ENCODE measurements at places on chromosomes 6 and 20. TPM values are rescaled to one million over a fixed set of nuclear protein-coding genes. Genes with fewer than 3 reads are reported as not detected.

The F13A1 gene
- not detected for total RNA-seq

The SIRPB2 gene
- total RNA-seq, result not detected

DNA sequence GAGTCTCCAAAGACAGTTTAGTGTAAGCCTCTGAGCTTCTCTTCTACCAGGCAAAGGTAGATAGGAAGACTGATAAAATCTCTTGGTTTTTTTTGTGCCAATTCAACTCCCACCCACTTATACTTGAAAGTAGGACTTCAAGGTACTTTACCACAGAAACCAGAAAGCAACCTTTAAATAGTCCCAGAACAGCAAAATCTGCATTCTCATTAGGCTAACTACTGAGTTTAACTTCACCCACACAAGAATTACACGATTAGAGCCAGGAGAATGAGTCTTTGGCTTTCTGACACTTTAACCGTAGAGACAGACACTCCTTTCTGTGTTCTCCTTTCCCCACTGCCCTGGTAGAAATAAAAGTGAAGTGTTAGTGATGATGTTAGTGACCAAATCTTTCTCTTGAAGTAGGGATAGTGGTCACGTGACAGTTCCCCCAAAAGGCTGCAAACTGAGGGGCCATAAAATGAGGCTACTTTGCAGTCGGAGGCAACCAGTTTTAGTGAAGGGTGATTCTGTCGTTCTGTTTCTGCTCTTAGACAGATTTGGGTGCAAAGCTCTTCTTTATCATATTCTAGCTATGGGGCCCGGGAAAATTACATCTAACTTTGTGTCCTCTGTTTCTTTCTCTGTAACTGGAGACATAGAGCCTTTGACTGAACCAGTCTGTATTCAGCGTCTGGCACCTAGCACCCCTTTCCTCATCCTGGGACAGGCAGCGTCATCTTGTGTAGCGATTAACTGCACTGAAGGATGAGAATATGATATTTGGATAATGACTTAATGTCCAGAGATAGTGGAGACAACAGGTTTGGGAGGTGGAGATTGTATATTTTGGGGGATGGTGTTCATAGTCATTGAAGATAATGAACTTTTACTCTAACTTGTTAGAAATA lies 206.4 kb upstream of the CITED2 start:
- no peaks in the 10 kb centered on the region for H3K36me3 ChIP-seq
- peak overlapping the region; percentile 38 for H3K4me3 ChIP-seq
- no peak for DNase-seq
- H3K27me3 ChIP-seq, result peaks cover 20% of the 10 kb centered on the region
- no peak overlapping the region for H3K27ac ChIP-seq

DNA sequence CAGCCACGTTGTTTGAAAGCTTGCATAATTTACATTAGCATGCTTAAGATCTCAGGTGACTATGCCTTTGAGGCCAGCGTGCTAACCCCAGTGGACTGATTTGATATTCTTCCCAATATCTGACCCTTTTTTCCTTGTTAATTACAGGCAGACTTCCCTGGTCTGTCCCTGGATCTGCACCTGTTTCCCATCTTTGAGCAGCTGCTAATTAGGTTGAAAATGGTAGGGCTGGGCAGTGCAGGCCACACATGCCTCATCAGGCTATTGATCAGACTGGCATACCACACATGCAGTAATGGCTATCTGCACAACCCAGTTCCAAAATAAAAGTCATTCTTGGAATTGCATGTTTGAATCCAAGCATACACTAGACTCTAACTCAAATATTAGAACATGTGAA lies 164.3 kb upstream of the TFAP2D start:
- no peak for DNase-seq
- no peaks in the 10 kb centered on the region for H3K36me3 ChIP-seq
- no peak overlapping the region for H3K4me3 ChIP-seq
